ENCODE measurements at places on chromosomes 3 and 15.

DNA sequence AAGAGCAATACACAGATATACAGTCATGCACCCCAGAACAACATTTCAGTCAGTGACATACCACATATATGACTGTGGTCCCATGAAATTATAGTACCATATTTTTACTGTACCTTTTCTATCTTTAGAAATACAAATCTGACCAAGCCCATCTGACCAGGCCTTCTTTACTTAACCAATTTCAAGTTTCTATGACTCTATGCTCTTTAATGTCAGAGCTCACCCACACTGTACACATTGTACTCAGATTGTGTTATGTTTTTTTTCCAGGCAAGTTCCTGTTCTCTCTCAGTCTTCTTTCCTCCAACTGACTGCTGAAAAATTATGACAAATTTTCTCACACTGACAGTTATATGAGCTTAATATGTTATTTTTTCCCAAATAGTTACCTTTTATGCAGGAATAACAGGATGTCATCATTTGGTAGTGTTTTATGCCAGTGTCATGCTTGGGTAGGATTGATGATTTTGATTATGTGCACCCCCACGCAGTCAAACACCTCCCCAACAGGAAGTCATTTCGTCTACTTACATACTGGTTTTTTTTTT, 8.0 kb upstream of the CBLB start:
- DNase-seq: no peak

- DNase-seq: no peak
These were observed 254.6 kb upstream of the RBMS3 start for GRCh38 chr3:29026286-29026685.

DNA sequence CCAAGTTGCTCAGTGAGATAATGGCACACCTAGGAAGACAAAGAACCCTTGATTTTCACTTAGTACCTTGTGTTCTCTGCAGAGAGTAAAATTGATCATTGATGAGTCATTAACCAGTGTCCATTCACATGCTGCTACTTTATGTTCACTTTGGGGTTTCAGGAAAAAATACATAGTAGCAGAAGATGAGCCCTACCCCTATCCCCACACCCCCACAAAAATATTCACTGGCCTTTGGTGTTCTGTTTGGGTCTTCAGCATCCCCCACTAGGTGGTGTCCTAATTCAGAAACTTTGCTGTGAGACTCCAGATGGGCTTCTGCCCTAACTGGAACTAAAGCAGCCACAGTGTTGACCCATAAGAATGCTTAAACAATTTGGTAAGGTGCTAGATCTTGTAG, 178.8 kb downstream of the KLHL25 start:
- no peak for DNase-seq

GRCh38 chr3:120559242-120560061, 36.7 kb upstream of the NDUFB4 start:
- no peak for DNase-seq

DNA sequence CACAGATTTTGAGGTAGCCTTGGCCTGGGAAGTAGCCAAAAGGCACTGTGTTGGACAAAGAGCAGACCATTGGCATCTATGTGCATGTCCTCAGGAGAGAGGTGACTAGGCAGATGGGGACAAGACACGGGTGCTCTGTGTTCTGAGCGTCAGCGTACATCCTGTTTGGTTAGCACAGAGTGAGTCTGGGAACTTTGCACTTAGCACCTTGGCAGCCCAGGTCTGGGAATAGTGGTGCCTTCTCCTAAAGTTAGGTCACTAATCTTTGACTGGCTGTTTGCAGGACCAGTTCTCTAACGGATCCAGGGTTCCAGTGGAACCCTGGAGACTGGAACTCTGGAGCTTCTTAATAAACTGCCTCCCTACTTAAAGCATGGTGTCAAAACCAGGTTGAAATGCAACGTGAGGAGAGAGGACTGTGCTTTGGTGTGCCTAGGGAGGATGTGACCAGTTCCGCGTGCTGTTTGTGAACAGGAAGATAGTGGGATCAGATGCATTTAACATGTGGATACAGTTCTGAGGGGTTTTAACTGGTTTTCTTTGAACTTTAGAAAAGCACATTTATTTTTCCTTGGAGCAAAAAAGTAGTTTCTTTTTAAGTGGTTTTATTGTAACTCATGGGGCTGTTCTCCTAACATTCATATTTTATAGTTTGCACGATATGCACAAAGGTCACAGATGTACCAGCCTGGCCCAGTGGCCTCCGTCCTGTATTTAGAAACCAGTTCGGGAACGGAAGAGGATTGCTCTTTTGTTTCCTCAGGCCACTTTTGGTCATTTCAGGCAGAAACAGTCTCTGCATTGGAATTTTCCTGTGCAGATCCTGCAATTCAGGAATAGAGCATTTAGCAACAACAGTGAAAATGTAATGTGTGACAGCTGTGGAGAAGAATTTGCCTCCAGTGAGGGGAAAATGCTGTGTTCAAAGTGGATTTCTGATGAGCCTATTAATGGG, 48.8 kb downstream of the ABHD2 start:
- no peak for DNase-seq
